ENCODE measurements at places on chromosomes 6 and 20. TPM values are rescaled to one million over a fixed set of nuclear protein-coding genes. Genes with fewer than 3 reads are reported as not detected.

TXNDC5 gene
- 132 TPM for total RNA-seq

HDGFL1 gene
- total RNA-seq, result 0.40 TPM

GRCh38 chr6:156782691-156783320 lies 5.6 kb downstream of the ARID1B start:
- peak overlapping the region; percentile 23 for H3K4me3 ChIP-seq
- peak overlapping the region; percentile 98 for H3K27ac ChIP-seq
- H3K36me3 ChIP-seq, result no peaks in the 10 kb centered on the region

TRAPPC3L gene
- not detected for total RNA-seq
